Esophagus mucosa (tissue), 1 donor: ENCODE measurements at places on chromosomes 12 and 14.
A peak's percentile ranks its signal among the peaks of the same experiment; 100 is the strongest.

GRCh38 chr14:96338551-96338950, 24.6 kb downstream of the ATG2B start:
- no peak for ATAC-seq

DNA sequence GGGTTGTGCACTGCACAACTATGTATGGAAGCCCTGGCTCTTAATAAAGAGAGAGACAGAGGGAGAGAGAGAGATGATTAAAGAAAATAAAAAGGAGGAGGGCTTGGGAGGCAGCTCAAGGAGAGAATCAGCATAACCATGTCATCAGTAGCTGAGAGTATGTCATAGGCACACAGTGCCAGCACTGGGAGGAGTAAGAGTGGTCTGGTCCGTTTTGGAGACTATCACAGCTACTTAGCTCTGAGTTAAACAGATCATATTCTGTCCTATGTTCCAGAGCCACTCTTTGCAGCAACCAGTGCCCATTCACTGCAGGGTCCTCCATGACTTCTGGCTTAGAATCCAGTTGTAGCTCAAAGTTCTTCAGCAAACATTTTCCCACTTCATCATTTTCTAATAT, 59.0 kb downstream of the GTF2A1 start:
- no peak for ATAC-seq

GRCh38 chr12:100666588-100666987, 93.1 kb downstream of the GAS2L3 start:
- no peak for ATAC-seq

DNA sequence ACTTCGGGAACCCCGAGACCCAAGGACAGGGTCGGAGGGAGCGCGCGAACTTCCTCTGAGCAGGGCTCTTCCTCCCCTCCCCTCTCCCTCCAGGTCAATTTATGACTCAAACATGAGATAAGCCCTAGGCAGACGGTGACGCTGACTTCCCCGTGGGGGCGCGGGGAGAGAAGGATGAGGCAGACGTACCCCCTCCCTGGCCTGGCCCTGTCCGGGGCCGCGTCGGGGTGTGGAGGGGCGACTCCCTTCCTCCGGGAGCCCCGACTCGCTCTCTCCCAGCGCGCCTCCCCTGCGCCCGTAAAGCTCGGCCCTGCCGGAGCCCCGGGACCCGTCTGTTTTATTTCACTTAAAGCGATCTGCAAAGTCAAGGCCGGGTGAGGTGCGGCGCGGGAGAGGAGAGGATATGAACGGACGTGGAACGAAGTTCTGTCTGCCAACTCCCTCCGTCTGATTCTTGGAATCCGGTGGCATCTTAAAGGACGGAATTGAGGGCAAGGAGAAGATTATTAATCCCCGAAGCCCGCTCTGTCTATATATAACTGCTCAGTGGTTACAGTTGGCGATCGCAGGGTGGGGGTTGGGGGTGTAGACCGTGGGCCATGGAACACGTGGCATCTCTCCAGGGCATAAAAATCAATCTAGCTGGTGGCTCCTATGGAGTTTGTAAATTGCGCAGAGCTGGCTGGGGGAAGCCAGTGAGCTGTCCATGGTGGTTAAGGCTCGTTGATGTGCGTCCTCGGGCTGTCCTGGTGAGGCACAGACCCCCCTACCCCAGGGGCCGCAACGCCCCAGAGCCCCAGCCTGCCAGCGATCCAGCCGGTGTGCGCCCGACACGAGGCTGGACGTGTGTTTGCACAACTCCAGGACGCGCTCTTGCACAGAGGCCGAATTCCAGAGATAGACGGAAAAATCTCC, 2.9 kb upstream of the PTHLH start:
- peak; percentile 53 for ATAC-seq

DNA sequence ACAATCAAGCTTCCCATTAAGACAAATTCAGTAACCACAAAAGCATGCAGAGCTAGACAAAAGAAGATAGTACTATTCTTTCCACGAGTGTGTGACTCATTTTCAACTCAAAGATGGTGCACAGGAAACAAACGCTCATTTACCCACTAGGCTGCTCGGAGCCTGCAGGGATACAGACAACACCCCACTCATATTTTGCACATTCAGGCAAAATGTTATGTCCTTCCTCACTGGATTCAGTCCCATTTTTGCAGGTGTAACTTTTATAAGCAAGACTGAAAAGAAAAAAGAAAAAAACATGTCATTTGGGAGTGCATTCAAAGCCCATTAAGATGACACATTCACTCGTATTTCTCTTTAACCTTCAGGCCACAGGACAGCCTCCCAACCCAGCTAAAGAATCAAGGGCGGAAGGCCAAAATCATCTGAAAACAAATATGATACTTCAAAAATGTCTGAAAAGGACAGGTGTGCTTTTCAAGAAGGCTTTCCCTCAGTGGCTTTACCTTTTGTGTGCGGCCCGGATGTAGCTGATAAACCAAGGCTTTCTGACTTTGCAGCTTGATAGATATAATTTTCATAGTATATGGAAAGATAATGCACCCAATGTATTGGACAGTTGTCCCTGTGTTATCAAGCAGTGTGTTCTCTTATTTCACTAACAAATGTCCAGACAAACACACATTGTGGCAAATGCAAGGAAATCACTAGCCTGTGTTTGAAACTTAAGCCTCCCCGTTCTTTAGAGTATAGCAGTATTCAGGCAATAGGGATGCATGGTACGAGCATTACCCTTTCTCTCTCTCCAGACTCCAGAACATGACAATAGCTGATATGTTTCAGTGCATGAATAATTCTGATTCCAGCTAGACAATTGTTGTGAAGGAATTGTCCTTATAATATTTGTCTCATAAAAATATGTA, 147.8 kb upstream of the KRR1 start:
- peak; percentile 46 for ATAC-seq

DNA sequence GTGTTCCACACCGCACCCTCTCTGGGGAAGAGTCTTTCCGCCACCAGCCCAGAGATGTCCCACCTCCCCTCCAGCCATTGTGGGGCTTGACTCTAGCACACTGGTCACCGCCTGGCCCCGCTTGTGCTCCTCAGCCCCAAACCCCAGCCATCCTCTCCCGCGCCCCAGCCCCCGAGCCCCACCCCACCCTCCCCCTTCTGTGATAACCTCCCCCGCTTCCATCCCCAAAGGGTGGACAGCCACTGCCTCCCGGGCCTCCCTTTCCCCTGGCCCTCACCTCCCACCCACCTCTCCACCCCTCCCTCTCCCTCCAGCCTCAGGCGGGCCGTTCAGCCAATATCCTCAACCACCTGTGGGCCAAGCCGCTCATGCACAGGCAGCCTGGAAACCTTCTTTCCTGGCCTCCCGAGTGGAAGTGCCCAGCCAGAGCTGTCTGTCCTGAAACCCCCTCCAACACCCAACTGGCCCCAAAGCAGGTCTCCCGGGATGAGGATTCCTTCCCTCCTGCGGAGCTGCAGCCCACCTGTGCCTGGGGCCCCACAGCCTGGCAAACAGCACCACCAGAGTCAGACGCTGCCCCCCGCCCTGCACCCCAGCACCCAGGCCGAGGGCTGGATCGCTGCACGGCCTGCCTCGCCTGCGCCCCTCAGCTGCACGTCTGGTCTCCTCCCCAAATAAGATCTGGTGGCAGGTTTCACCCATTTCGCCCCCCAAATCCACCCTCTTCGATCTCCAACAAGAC, 27.1 kb upstream of the NUDT14 start:
- ATAC-seq, result no peak

GRCh38 chr14:77985211-77985615, 185.0 kb upstream of the NRXN3 start:
- no peak for ATAC-seq
